ENCODE measurements at places on chromosomes 2 and 18.

DNA sequence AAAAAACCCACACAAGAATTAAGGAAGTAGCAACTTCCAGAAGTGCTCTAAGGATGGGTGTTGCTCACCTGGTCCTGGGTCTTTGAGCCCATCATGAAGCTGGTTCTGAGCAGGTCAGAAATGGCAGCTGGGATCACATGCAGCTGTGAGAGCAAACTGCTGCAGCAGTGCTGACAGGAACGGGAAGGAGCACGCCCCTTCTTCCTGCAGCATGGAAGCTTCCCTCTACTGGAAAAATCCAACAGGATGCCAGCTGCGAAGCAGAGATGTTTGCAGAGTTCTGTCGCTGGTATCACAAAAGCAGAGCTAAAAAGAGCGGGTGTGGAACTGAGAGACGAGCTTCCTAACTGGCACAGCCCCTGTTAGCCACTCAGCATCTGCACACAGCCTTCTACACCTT is 33.7 kb downstream of the EIF4E2 start:
- DNase-seq, result no peak

- DNase-seq, result no peak
Observed at GRCh38 chr2:71452565-71452964, 796 bp upstream of the DYSF start.

- no peak for DNase-seq
Observed at GRCh38 chr2:18763338-18763737, 174.0 kb upstream of the NT5C1B start.

- DNase-seq, result no peak
Observed at GRCh38 chr2:152462779-152463178, 127.8 kb downstream of the FMNL2 start.

DNA sequence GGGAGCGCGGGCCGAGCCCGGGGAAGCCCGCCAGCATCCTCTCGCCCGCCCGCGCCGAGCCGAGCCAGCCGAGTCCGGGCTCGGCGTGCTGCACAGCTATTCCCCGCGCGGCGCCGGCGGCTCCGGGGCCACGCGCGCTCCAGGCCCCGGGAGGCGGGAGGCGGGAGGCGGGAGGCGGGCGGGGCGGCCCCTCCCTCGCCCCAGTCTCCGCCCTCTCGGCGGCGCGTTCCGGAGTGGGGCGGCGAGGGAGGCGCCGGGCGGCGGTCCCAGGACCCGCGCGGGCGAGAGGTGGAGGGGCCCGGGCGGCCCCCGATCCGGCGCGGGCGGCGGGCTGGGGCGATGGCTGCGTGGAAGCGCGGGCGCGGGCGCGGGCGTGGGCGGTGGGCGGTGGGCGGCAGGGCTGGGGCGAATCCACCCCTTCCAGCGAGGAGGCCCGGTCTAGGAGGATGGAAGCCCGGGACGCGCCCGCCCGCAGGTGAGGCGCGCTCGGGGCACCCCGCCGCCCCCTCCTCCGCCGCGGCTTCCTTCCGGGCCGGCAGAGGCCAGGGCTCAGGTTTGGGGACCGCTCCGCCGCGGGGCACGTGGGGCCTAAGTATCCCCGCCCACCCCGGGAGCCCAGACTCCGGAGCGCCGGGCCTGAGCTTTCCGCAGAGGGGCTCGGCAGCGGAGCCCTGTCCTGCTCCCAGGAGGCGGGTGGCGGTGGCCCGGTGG is at the start of gene ADCY3:
ADCY3 (minus strand) TSS at position 140 of the 711 bp plus-strand sequence. CDS start 1,250 bp downstream, outside the sequence.
- DNase-seq, result peak; percentile 72

- DNase-seq, result no peak
Observed at GRCh38 chr2:168277276-168277675, 29.9 kb upstream of the STK39 start.

DNA sequence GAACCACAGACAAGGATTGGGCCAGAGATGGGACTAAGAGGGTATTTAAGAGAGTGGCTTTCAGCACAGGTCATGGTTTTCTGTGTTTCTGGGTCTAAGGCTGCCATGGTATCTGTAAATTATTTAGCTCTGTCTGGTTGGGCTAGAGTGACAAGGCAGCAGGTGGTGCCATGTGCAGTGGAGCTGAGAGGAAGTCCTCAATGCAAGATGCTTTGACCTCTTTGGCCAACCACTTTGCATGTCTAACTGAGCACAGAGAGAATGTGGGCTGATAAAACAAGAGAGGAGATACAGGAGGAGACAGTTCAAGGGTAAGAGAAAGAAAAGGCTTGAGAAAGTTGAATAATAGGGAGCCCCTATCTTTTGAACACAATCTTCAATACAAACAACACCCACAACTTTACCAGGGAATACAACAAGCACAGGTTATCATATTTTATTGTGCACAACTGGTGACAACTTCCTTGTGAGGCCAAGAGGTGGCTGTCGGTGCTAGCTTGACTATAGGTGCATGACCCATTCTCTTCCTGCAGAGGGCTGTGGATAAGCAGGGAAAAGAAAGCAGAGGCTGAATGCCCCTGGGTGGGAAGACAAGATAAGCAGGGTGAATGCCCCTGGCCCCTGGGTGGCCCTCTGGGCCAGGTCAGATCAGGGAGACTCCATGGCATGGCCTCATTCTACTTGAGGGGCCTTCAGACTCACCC is 12.3 kb downstream of the FLACC1 start:
- DNase-seq, result no peak
